ENCODE measurements at places on chromosomes 12 and 14.

DNA sequence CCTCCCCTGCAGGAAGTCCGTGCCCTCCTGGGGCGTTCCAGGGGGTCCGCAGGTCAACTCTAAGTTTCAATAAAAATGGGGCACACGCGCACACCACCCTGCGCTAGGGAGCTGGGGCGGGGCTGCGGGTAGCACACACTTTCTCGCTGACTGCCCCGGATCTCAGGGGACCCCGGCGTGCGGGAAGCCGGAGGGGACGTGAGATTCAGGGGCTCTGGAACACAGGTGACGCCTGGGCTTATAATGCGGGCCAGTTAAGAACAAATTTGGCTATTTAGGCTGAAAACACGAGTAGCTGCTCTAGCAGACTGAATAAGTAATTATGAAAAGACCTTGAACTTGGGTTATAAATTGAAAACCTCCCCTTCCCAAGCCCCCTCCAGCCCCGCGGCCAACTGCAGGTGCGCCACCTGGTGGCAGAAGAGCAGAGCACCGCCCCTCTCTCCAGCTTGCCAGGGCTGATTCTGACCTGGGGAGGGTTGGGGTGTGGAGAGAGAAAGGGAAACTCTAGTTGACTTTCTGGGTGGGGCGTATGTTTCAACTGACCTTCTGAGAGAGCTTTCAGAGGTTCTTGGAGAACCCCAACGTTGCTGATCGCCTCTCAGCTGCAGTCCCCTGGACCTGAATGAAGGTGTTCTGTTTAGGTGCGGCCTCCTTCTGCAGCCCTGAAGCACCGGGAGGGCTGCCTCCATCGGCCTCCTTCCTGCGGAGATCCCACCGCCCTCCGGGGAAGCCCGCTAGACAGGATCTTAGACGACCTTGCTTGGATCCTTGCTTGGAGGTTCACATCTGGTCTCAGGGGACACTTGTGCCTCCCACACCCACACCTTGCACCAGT is 118.4 kb upstream of the EVL start:
- DNase-seq, result no peak

DNA sequence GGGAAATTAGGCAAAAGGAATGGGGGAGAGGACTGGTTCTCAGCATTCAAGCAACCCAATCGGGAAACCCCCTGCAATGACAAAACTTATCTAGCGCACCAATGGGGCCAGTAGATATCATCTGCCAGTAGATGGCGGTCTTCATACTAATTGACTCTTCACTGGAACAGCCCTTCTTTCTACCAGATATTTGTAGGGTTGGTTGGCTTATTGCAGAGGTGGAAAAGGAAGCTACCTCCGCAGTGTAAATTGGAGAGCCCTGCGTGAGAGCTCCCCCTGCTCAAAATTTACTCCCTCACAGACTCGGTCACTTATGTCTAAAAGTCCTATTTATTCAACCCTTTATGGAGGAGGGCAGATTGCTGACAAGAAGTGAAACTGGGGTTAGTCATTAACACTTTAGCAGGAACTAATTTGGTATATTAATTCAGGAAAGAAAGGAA is 166.1 kb upstream of the CCND2 start:
- DNase-seq, result peak; percentile 43

GRCh38 chr14:23665302-23666016 is 29.3 kb downstream of the DHRS2 start:
- DNase-seq, result peak; percentile 29

DNA sequence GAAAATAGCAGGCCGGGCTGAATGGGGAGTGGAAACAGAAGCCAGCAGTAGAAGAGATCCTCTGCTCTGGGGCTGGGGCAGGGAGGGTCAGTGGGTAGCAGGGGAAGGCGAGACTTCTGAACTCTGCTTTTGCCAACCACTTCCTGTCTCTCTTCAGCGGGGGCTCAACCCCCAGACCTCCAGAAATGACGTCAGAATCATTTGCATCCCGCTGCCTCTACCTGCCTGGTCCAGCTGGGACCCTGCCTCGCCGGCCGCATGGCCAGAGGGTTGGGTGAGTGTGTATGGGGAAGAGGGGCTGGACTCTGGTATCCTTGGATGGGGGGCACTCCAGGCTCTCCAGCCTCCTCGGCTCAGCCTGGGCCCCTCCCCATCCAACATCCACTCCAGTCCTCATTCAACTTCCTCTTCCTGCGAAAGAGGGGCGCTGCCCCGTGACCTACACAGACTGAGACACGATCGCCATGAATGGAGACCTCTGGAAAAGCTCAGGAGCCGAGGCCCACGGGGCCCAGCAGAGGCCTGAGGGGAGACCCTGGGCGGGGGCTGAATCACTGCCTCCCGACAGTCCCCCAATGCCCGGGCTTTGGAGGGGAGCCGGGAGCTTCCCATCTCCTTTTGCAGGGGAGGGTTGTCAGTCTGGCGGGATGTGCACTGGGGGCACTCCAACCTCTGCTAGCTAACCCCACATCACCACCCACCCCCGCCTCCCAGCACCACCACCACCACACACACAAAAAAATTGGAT is 458 bp upstream of the HOXC4 start:
- no peak for DNase-seq

DNA sequence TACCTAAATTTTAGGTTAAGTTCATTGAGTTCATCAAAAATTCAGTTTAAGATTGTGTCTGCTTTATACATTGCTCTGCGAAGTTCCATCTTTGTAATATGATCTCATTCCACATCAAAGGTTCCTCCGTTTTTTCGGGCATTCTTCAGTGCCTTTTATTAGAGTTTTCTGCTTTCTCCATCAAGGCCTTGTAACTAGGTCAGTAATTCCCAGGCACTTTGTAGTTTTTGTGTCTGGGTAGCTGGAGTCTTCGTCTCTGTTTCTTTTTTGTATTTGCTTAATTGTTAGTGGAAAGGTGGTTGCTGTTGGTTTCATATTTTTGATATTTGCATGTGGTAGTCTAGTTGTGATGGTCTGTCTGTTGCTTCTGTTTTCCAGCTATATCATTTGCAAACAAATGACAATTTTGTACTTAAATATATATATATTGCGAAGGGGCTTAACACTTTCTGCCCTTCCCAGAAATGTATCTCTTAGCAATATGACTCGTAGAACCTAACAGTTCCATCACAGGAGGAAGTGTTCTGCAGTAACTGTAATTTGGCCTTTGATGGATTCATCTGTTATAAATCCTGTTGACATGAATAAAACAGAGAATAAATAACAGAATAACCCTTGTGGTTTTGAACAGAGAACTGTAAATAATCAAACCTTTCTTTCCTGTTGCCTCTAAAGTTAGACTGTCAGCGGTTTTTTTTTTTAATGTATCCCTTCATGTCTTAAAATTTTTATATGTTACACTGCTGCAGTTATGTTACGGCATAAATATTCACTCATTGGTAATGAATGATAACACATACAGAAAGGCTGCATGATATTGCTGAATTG is 88.4 kb upstream of the DYNC1H1 start:
- no peak for DNase-seq

GRCh38 chr14:98847521-98848468 is 424.2 kb downstream of the BCL11B start:
- no peak for DNase-seq

DNA sequence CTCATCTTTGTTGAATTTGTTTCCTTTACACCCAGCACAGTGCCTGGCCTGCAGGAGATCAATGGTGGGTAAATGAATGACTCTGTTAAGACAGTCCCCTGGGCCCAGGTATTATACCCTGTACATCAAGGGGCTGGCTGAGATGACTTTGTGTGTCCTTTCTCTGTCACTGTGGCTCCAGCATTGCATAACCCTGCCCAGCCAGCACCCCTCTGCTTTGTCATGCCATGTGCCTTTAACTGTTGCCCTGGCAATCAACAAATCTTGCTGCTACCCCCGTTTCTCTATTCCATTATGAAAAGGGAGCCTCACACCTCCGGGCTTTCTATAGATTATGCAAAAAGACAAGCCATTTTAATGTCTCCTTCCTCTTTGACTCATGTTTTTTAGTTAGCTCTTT is 7.6 kb upstream of the FLVCR2 start:
- no peak for DNase-seq

DNA sequence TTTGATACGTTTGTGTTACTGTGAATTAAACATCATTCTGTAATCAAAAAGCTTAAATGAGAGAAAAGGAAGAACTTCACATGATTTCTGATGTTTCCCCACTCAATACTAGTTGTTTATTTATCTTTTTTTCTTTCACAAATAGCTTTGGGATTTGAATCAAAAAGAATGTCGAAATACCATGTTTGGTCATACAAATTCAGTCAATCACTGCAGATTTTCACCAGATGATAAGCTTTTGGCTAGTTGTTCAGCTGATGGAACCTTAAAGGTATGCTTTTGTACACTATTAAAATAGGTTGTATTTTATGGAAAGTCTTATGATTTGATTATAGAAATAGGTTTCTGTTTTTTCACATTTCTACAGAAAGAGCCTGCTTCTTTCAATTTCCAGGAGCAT is 41.5 kb downstream of the APAF1 start:
- peak; percentile 19 for DNase-seq

- DNase-seq, result no peak
Observed at GRCh38 chr14:105473033-105473676, 1.5 kb upstream of the CRIP2 start.

- DNase-seq, result no peak
Observed at GRCh38 chr12:68667896-68668295, 18.9 kb upstream of the NUP107 start.

All from amniotic epithelial cell (primary cell).